ENCODE measurements at places on chromosomes 12 and 14.

DNA sequence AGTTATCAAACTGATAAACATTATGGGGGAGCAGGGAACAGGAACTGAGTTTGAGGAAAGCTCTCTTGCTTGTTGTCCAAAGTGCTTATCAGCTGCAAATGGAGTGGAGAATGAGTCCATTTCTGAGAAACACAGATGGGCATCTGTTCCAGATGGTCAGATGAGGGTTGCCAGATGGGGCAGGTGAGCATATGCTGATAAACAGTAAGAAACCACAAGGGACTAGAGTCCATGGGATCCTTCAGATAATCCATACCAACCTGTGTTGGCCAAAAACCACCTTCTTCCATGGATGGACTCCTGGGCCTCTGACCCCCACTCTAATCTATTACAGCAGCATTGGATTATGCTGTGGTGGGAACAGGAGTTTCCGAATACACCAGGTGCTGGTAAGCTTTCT, 38.3 kb downstream of the GNS start:
- DNase-seq: no peak

GRCh38 chr14:37508503-37508902, 86.5 kb downstream of the FOXA1 start:
- no peak for DNase-seq

DNA sequence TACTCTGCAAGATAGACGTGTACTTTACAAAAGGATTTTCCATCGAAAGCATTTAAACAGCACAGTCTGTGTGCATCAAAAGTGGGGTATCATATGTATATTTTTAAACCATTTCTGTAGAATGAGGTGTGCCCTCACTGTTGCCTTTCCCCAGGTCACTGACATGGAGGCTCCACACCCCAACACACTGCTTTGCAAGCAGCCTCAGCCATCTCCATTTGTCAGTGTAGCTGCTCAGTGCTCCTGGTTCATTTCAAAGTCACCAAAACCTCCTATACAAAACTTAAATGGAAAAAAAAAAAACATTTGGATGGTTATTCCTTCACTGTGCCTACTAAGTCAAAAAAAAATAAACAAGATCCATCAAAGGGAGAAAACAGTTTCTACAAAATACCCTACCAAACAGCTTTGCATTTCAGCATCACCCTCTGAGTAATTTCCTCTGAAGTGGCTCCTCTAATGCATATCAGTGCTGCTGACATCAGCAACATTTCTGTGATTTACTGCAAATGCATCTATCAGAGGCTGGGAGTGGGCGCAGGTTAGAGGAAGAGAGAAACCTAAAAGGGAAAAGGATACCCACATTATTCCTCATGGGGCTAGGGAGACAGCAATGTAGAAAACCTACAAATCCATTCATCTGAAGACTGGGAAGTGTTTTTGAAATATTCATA, 46.0 kb downstream of the KCNK10 start:
- DNase-seq: peak; percentile 16

GRCh38 chr14:67523764-67524633, 9.1 kb upstream of the PLEKHH1 start:
- DNase-seq: no peak

- DNase-seq: no peak
Observed at GRCh38 chr12:131372706-131373195, 338.1 kb upstream of the SFSWAP start.

GRCh38 chr14:81178063-81178462, 42.7 kb downstream of the GTF2A1 start:
- no peak for DNase-seq

- peak; percentile 62 for DNase-seq
Observed at GRCh38 chr14:64983439-64984310, 3.0 kb upstream of the FNTB start.
